ENCODE measurements at places on chromosomes 7 and 10.

DNA sequence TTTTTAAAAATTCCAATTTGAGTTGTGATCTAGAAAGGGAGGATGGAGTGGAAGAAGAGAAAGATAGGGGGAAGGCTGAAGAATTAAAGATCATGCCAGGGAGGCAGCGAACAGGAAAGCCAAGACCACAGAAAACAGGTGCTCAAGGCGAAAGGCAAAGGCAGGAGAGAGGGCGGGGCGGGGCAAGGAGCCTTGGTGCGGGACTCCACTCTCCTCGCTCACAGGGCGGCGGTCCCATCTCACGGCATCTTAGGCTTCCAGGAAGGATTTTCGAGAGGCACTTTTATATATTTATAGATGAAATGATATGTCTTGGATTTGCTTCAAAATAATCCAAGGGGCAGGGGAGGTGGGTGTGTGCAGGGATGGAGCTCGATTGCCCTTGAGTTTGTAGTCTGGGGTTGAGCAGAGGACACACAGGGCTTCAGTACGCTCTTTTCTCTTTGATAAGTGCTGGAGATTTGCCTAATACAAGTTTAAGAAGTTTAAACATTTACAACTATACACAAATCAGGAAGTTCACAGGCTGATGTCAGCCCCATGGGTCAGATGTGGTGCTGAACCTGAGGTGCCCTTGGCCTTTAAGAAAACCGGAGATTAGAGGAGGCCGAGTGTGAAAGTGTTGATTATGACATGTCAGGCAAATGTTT is 161.1 kb downstream of the PRKAG2 start:
- peak; percentile 63 for DNase-seq

- no peak for DNase-seq
Observed at GRCh38 chr10:81179324-81179723, 641.6 kb downstream of the SH2D4B start.

- DNase-seq, result no peak
Observed at GRCh38 chr10:101858723-101859500, 15.3 kb upstream of the KCNIP2 start.

DNA sequence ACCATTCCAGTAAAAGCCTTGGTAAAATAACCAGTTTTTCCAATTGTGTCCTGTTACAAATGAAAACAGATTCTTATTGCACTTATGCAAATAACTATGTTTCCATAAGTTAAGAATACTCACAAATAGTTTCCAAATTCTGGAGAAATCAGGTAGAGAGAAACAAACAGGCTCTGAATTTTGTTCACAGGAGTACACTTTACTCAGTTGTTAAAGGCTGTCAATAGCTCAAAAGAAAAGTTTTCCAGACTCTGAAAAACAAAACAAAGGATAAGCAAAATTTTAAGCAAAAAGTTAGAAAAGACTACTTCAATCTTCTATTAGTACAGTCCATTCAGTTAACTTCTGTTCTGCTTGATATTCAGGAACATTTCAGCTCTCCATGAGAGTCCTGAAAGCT is 32.8 kb upstream of the ZNF365 start:
- DNase-seq, result no peak

GRCh38 chr10:70348228-70348850 is 34.1 kb downstream of the LRRC20 start:
- peak; percentile 61 for DNase-seq
